ENCODE measurements at places on chromosomes 5 and 9. TPM values are rescaled to one million over a fixed set of nuclear protein-coding genes. Genes with fewer than 3 reads are reported as not detected.

Gene CAMK4
- 130 TPM for total RNA-seq

Gene ADGRV1
- 474 TPM for total RNA-seq

Gene SYNPO
- total RNA-seq, result 5.8 TPM

Gene DRD1
- 6.1 TPM for total RNA-seq

Gene CDH9
- 34.2 TPM for total RNA-seq

GRCh38 chr5:126849101-126849678, 72.3 kb downstream of the LMNB1 start:
- no peak for DNase-seq

GRCh38 chr9:37760416-37761161, 7.0 kb downstream of the TRMT10B start:
- no peak for DNase-seq

GRCh38 chr9:129471201-129472019, 149.5 kb downstream of the C9orf50 start:
- no peak for DNase-seq

- DNase-seq, result no peak
These were observed 218.4 kb downstream of the SPATA31D1 start for GRCh38 chr9:82206946-82207345.

DNA sequence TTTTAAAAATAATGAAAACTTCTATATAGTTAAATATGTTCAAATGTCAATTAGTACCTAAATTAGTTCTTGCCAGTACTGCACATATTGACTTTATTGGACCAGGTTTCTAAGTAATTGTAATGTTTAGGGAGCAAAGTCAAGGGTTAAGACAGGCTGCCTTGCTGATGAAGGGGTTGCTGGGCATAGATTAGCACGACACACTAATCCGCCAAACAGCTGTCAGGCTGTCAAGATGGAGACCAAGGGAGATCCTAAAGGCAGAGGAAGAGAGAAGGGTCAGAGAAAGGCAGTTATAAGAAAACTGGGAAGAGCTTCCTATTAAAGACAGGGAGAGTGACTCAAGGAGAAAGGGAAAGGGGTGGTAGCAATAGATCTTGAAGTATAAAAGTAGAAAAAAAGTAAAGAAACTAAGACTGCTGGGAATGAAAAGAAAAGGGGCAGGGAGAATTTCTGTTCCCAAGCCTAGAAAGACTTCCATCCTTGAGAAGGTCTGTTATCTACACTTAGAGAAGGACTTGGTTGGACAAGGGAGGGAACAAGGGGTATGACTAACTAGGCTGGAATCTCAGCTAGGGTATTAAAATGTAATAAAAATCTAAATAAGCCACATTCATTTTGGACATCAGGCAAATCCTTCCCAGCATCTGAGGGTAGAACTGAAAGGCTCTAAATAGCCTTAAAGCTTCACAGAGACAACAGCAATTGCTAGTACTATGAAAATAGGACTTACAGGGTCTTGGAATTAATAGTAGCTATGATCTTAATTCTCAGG, 188.7 kb downstream of the FBXL17 start:
- no peak for DNase-seq

GRCh38 chr9:107397076-107398044, 92.2 kb downstream of the KLF4 start:
- DNase-seq, result no peak

DNA sequence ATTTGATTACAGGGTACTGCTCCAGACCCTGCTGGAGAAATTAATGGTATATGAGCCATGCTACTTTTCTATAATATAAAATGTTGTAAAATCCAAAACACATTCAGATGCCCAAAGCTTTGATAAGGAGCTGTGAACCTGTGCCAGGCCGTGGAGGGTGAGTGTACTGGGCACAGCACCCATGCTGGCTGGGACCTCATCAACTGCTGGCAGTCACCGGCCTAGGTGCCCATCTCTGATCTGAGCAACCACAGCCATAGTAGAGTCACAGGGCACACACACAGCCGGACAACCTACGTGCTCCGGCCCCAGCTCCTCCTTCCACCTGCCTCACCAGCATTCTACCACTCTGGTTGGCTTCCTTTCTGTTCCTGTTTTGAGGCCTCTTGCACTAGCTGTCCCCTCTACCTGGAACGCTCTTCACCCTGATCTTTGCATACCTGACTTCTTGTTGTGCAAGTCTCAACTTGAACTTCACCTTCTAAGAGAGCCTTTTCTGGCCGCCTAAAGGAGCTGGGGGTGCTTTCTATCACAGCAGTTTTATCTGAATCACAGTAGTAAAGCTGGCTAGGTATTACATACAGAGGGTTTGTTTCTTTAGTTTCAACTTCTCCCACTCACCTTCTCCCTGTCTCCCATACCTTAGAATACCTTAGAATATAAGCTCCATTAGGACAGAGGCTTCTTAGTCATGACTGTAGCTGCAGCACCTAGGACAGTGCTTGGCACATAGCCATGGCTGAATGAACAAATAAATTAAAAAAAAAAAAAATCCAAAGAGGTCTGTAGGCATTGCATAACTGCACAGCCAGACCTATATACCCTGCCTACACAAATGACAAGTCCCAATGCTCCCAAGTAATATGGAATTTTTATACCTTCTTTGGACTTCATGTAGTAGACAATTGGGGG, 51.7 kb downstream of the MED27 start:
- no peak for DNase-seq

DNA sequence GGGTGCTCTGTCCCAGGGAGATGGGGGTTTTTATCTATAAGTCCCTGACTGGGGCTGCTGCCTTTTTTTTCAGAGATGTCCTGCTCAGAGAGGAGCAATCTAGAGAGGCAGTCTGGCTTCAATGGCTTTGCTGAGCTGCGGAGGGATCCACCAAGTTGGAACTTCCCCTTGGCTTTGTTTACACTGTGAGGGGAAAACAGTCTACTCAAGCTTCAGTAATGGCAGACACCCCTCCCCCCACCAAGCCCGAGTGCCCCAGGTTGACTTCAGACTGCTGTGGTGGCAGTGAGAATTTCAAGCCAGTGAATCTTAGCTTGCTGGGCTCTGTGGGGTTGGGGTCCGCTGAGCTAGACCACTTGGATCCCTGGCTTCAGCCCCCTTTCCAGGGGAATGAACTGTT, 375.8 kb downstream of the RAB3C start:
- no peak for DNase-seq
